Frontal cortex (tissue), 4 donors: ENCODE measurements at places on chromosomes 2 and 18. TPM values are rescaled to one million over a fixed set of nuclear protein-coding genes. Genes with fewer than 3 reads are reported as not detected.

CYP27A1 gene
- 2.9 TPM for total RNA-seq

ASB18 gene
- total RNA-seq = 0.82 TPM

CRYGD gene
- 2.4 TPM for total RNA-seq

DPP4 gene
- 8.6 TPM for total RNA-seq

SEPTIN2 gene
- total RNA-seq = 207 TPM

CHRNG gene
- total RNA-seq = not detected

PID1 gene
- 36.7 TPM for total RNA-seq

PLCL1 gene
- total RNA-seq = 32.6 TPM

DOCK10 gene
- total RNA-seq = 10.2 TPM

TLX2 gene
- not detected for total RNA-seq

TET3 gene
- total RNA-seq = 15.9 TPM

NT5DC4 gene
- not detected for total RNA-seq

SOS1 gene
- 26.5 TPM for total RNA-seq

IL37 gene
- not detected for total RNA-seq

CRACDL gene
- total RNA-seq = 2.0 TPM

GPN1 gene
- 31.4 TPM for total RNA-seq

CTAGE1 gene
- total RNA-seq = not detected

CCT7 gene
- total RNA-seq = 214 TPM

HMSD gene
- total RNA-seq = not detected

SLC9A4 gene
- total RNA-seq = under 0.01 TPM

ADAM23 gene
- total RNA-seq = 20.0 TPM

UGT1A5 gene
- total RNA-seq = not detected

STPG4 gene
- 0.41 TPM for total RNA-seq

CHST10 gene
- total RNA-seq = 82.3 TPM

G6PC2 gene
- total RNA-seq = not detected

ADRA2B gene
- total RNA-seq = under 0.01 TPM

OXER1 gene
- not detected for total RNA-seq

SIX2 gene
- 0.41 TPM for total RNA-seq

RTN4 gene
- 726 TPM for total RNA-seq

POLR1A gene
- 11.0 TPM for total RNA-seq

LAMA1 gene
- 12.2 TPM for total RNA-seq

RPRM gene
- total RNA-seq = 154 TPM

CNGA3 gene
- 1.2 TPM for total RNA-seq

GAREM1 gene
- total RNA-seq = 35.9 TPM

PLA2R1 gene
- total RNA-seq = 1.6 TPM
